Liver (tissue), 10 donors: ENCODE measurements at places on chromosomes 1 and 21.
A peak's percentile ranks its signal among the peaks of the same experiment; 100 is the strongest.

DNA sequence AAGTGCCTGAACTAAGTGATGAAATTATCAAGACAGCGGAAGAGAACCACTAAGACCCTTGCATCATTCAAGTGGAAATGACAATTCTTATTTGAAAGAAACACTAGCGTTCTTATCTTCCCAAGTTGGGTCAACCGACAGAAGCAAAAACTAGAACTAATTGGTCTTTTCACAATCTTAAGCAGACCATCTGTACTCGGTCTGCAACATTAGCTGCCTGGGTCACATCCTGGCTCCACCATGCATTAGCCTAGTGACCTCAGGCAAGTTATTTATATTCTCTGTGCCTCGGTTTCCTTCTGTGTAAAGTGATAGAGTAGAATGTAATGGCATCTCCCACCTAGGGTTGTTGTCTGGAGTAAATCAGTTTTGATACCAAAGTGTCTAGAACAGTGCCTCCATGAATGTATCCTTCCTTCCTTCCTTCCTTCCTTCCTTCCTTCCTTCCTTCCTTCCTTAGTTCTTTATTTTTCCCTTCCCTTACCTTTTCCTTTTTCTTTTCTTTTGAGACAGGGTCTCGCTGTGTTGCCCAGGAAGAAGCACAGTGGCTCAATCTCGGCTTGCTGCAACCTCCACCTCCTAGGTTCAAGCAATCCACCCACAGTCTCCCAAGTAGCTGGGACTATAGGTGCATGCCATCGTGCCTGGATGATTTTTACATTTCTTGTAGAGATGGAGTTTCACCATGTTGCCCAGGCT is 6.0 kb downstream of the COLGALT2 start:
- H3K36me3 ChIP-seq = no peaks in the 10 kb centered on the region
- H3K27me3 ChIP-seq = peaks cover 3% of the 10 kb centered on the region
- no peak overlapping the region for H3K27ac ChIP-seq

DNA sequence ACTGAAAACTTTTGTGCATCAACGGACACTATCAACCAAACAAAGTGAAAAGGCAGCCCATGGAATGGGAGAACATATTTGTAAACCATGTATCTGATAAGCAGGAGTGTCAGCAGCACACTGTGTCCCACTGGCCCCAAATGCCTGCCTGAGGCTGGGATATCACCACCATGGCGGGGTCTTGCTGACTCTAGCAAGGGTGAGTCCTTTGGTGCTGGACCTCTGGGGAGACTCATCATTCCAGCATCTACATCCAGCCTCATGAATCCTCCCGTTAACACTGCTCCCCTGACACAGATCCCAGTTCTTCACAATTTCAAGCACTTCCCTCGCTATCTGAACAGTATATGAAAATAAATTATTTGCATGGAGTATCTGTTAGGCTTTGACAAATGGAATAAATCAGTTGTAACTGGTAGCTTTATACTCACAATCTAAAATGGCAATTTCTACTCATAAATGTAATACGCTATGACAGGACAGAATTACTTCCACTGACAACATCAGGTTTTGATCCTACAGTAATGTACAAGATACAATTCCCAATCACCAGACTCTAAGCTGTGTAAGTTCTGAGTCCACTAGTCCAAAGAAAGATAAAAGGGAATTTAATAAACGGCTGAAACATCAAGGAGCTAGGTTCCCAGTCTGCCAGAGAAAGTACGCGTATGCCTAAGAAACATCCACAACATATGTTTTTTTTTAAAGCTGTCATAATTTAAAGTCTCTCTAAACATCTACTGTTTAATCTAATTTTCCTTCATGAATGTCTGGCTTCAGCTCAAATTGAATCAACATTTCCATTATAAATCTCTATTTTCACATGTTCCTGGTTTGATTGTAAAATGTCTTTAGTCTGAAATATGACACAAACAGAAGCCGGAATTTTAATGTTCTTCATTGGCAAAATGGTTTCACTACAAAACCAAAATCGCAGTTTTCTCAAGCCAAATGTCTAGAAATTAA is 95.1 kb downstream of the SIPA1L2 start:
- no peaks in the 10 kb centered on the region for H3K36me3 ChIP-seq
- H3K27ac ChIP-seq = no peak overlapping the region
- H3K27me3 ChIP-seq = no peaks in the 10 kb centered on the region
- no peaks in the 10 kb centered on the region for H3K4me1 ChIP-seq
- no peak for DNase-seq

GRCh38 chr1:200053091-200053490 is 25.6 kb downstream of the NR5A2 start:
- H3K4me1 ChIP-seq = peaks cover 10% of the 10 kb centered on the region
- no peak overlapping the region for H3K27ac ChIP-seq
- peaks cover 7% of the 10 kb centered on the region for H3K36me3 ChIP-seq
- no peak for DNase-seq

- H3K4me1 ChIP-seq = peaks cover 6% of the 10 kb centered on the region
- peak; percentile 77 for DNase-seq
- H3K27me3 ChIP-seq = no peaks in the 10 kb centered on the region
- H3K36me3 ChIP-seq = no peaks in the 10 kb centered on the region
Measured at GRCh38 chr1:220748089-220748934, at the start of gene MTARC2. Gene MTARC2, plus strand, starts transcription at chr1:220748322. Its CDS starts 210 bp downstream, at chr1:220748532.

DNA sequence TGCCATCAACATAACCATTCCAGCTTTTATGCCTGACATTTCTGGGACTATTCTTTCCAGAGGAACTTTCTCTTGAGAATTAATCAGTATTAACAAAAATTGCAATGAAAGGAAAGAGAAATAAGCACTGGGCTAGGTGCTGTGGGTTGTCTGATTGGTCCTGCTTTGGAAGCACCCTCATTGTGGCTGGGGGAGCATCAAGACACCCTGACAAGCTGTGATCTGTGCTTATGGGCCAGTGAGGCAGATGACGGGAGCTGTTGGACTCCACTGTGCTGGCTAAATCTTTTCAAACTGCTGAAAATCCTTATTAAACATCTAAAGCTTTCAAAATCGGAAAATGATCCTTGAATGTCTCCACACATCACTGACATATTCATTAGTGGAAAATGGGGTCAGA is 20.0 kb downstream of the UBASH3A start:
- H3K4me3 ChIP-seq = no peak overlapping the region
- H3K27ac ChIP-seq = no peak overlapping the region
- no peaks in the 10 kb centered on the region for H3K4me1 ChIP-seq
- H3K27me3 ChIP-seq = peaks cover 3% of the 10 kb centered on the region
- DNase-seq = no peak
- H3K36me3 ChIP-seq = no peaks in the 10 kb centered on the region

DNA sequence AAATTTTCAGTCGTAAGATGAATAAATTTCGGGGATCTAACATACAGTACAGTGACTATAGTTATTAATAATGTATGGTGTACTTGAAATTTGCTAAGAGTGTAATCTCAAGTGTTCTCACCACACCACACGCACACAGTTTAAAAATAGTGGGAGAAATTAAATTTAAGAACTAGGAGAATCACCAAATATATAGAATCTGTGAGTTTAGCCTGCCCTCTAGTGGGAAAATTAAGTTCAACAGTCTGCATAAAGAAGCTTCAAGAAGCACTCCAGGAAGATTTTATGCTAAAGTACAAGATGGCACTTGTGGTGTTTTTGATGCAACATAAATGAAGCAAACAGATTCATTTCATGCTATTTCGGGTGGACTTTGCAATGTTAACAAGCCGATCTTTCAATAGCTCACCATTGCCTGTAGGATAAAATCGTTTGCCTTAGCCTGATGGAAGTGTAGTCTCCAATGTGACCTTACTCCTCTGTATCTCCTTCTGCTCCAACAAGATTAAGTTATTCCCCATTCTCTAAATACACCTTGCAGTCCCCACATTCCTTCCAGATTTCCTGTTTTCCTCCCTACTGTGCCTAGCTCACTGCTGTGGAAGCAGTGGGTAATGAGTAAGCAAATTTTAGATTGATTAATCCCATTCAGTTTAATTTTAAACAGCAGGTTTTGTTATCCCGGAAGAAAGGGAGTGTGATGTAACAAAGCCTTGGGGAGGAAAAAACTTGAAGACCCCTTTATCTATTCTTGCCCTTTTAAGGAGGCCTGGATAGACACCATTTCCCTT is 8.7 kb upstream of the PIK3C2B start:
- H3K4me3 ChIP-seq = no peak overlapping the region
- peaks cover 9% of the 10 kb centered on the region for H3K4me1 ChIP-seq
- H3K27ac ChIP-seq = no peak overlapping the region
- no peak for DNase-seq

DNA sequence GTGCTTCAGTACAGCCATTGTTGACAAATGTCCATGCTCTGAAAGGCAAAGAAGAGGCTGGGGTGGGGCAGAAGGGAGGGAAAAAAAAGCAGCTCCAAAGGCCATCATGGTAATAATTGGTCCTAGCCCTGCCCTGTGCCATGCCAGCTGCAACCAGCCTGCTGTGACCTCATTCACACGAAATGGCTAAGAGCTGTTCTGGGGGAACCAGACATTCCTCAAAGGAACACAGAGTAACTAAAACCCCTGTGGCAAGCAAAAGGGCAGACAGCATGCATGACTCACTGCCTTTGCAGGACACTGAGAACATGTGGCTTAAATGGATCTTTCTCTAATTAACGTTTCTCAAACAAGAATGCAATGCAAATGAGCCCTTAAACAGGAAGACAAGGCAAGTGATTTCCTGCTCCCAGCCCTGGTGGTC is 42.3 kb downstream of the STYXL2 start:
- no peak overlapping the region for H3K4me3 ChIP-seq
- H3K36me3 ChIP-seq = no peaks in the 10 kb centered on the region
- no peaks in the 10 kb centered on the region for H3K27me3 ChIP-seq
- no peaks in the 10 kb centered on the region for H3K4me1 ChIP-seq
- no peak for DNase-seq
- H3K27ac ChIP-seq = no peak overlapping the region

- peak overlapping the region; percentile 81 for H3K4me3 ChIP-seq
- peaks cover 21% of the 10 kb centered on the region for H3K4me1 ChIP-seq
- peak overlapping the region; percentile 72 for H3K27ac ChIP-seq
- no peaks in the 10 kb centered on the region for H3K36me3 ChIP-seq
- H3K27me3 ChIP-seq = no peaks in the 10 kb centered on the region
- DNase-seq = no peak
Measured at GRCh38 chr1:184755226-184756065, 788 bp upstream of the EDEM3 start.

- no peak overlapping the region for H3K27ac ChIP-seq
- no peak for DNase-seq
- H3K4me1 ChIP-seq = no peaks in the 10 kb centered on the region
- H3K36me3 ChIP-seq = no peaks in the 10 kb centered on the region
- no peaks in the 10 kb centered on the region for H3K27me3 ChIP-seq
- H3K4me3 ChIP-seq = no peak overlapping the region
Measured at GRCh38 chr21:41158026-41158425, 9.9 kb upstream of the BACE2 start.

- H3K27me3 ChIP-seq = no peaks in the 10 kb centered on the region
- DNase-seq = no peak
- no peak overlapping the region for H3K27ac ChIP-seq
Measured at GRCh38 chr1:12438349-12438924, 179.6 kb downstream of the DHRS3 start.
